ENCODE measurements at places on chromosomes 3 and 15.

GRCh38 chr3:99967796-99968195 is 146.5 kb downstream of the FILIP1L start:
- DNase-seq, result peak; percentile 53

- peak; percentile 52 for DNase-seq
Measured at GRCh38 chr15:98906712-98907083, 100.9 kb downstream of the PGPEP1L start.

- peak; percentile 83 for DNase-seq
Measured at GRCh38 chr3:127735767-127736693, 63.3 kb downstream of the ABTB1 start.

DNA sequence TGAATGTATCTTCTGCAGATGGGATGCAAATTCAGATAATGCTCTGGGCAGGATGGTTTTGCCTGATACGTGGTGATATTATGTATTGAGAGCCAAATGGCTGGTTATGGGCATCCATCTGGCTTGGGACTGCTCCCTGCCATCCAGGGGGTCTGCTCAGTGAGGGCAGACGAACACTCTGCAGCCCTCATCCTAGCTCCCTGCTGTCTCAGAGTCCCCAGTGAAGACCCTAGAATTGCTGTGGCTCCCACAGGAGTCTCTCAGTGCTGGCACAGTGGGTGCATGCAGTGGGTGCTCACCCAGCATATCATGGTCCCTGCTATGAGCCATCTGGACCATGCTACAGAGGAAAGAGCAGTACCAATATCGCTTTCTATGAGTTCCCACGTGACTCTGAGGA is 10.3 kb downstream of the CX3CR1 start:
- DNase-seq, result no peak

GRCh38 chr3:105767776-105768175 is 101.0 kb downstream of the CBLB start:
- DNase-seq, result no peak

- DNase-seq, result no peak
Measured at GRCh38 chr3:195208183-195208582, 62.8 kb downstream of the XXYLT1 start.

DNA sequence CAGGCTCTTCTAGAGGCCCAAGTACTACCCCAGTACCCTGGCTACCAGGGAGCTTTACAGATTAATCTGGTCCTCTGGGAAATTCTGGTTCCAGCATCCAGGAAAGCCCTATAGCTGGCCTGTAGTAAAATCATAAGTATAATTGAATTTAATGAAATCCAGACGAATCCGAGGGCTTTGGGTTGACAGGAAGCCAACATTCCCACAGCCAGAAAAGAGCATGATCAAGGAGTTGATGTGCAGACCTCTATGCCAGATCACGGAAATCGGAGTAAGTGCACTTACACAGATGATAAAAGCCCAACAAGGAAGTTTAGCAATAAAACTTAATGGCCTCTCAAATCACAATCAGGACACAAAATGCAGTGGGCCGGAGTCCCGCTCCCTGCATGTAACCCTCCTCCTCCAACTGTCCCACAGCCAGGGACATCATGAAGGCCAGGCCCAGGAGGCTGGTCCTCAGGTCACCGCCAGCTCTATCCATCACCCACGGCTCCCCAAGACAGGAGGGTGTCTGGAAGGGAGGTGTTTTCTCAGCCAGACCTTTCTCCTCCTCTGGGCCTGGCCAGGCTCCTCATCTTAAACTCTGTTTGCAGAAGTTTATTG is 62.8 kb upstream of the SEC22A start:
- peak; percentile 13 for DNase-seq

- DNase-seq, result no peak
Measured at GRCh38 chr15:59326856-59327255, 45.8 kb downstream of the MYO1E start.

DNA sequence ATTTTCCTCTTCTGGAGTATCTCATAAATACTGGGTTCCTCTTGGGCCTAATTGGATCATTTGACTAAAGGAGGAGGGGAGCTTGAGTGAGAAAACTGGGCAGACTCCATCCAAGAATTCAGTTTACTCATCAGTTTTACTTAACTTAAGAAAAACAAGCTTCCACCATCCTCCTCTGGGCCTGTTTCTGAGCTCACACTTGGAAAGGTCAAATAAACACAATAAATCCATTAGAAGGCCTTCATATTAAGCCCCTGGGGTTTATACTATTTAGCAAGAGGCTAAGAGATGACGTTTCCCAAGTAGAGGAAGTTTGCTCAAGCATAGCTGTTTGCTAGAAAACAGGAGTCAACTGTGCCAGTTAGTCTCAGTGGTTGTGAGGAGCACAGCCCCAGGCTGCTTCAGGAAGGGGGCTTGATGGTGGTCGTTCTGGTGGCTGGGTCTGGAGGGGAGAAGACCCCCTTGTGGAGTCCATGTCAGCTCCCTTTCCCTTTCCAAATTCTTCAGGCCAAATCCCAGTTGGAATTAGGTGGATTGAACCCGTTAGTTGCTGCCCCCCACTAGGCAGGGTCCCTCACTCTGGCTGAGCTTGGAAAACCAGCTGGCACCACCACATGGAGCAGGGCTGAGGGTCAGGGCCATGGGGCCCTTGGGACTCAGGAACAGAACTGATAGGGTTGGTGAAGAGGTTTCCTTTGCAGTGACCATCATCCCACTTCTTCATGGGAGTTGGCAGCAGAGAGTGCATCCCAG is 64.8 kb downstream of the SPSB4 start:
- no peak for DNase-seq

DNA sequence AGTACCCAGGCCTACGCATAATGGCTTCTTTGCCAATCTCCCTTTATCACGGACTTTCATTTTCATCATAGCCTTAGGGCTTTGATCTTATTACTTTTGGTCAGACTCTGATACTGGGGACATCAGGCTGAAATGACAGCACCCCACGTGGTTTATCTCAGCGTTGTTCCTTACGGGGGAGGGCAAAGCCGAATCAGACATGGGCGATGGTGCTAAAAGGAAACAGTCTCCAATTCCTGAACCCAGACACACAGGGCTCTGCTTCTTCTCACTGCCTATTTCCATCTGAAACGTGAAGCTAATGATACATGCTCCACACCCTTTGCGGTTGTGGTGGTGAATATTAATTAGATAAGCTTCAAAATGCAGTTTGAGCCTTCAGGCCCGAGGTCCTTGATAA is 59.4 kb upstream of the CD47 start:
- no peak for DNase-seq

GRCh38 chr3:120357807-120358206 is 8.7 kb upstream of the LRRC58 start:
- no peak for DNase-seq

GRCh38 chr15:59991834-59992233 is 12.3 kb upstream of the FOXB1 start:
- no peak for DNase-seq

- peak; percentile 90 for DNase-seq
Measured at GRCh38 chr3:120473896-120474675, 23.3 kb upstream of the FSTL1 start.

GRCh38 chr3:57855943-57856342 is 99.8 kb downstream of the SLMAP start:
- DNase-seq, result peak; percentile 6

DNA sequence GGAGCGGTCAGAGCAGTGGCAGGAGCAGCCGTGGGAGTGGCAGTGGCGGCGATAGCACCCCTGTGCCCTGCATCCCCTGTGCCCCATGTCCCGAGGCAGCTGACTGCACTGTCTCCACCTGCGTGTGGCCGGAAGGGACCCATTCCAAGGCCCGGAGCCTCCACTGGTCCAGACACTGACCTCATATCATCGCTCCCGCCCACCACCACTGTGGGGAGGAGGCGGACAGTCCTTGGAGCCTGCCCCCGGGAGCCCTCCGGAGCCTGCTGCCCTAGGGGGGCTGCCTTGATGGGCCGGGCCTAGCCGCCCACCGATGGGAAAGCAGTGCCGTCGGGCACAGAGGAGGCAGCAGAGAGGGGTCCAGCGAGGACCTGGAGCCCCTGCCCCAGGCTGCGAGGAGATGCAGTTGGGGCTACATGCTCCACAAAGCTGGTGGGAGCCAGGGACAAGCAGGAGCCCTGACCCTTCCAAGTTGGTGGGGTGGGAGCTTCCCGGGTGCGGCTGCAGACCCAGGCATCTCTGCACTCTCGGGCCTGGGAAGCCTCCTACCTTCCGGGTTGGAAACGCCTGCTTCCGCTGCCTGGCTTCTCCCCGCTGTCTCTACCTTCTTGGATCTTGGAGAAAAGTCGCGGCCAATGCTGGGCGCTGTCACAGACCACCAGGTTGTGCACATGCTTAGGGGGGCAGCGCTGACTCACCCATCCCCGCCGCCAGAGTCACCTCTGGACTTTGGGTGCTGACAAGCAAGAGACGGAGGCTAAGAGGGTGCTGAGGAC is 283.2 kb upstream of the ROBO1 start:
- DNase-seq, result no peak

- peak; percentile 34 for DNase-seq
Measured at GRCh38 chr3:103218793-103219192, 784.0 kb downstream of the ZPLD1 start.

DNA sequence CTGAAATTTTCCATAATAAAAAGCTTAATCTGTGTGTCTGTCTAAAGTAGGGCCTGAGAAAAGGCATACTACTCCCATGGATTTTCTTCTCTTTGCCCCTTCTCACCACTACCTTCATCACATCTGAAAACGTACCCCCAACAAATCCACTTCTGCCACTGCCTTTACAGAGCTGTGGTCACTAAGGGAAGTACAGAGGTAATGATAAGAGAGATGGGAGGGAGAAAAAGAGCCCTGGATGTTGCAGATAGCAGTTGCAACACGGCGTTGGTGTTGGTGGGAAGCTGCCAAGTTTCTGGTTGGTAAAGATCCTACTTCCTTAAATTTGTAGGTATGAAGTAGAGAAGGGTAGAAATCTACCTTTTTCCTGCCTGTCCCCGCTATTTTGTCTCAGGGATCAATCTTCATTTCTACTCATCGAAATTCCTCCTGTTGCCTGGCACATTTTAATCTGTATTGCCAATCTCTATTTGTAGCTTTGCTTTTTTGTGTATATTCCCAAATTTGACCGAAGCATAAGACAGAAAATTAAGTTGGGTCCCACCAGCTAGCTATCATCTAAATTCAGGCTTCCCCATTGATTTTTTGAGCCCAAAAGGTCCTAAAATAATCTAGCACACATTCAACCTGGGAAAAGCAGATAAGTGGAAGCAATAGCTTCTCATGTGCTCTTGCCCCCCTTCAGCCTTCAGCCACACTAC is 102.9 kb downstream of the TFDP2 start:
- no peak for DNase-seq

DNA sequence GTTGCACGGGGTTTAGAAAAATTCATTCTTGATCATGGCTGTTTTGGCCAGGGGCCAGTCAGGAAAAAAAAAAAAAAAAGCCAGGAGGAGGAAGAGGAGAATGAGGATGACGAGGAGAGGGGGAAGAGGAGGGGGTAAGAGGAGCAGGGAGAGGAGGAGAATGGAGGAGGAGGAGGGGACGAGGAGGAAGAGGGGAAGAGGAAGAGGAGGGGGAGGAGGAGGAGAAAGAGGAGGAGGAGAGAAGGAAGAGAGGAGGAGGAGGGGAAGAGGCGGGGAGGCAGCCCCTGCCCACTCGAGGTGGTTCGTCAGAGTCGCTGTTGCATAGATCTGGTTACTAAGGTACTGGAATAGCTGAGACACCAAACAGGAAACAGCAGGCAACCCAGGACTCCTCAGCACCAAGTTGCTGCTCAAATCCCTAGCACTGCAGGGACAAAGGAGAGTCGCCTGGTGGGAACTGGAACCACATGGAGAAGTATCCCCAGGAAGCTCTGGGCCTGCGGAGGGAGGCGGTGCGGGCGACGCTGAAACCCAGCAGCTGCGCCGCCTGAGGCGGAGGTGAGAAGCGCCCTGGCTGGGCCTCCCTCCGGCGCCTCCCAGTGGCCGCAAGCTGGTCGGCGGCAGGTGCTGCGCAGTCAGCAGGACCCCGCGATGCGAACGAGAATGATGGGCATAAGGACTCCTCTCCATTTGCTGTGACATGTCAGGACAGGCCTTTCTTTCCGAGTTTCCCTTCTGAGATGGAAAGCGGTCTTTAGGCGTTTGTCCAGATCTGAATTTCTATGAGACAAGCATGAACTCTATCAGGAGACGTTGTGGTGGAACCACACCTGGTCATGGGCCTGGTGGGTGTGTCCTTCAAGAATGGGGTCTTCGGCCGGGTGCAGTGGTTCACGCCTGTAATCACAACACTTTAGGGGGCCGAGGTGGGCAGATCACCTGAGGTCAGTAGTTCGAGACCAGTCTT is 17.5 kb downstream of the FAM240A start:
- DNase-seq, result peak; percentile 82

DNA sequence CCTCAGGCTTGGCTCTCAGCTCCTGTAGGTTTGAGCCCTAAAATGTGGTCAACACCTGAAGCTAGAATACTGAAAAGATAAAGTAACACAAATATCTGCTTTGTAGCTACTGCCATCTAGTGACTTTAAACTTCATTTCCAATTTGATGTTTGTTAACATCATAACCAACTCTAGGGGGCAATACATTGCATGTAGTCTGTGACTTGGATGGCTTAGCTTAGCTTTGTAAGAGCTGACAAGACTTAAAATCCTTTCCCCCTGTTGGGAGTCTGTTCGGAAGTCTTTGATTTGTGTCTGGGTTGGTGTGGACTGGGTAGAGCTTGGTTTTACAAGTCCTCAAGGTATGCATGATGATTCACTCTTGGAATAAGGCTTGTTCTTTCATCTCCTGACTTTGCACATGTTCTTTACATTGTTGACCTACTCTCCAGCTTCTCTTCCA is 51.7 kb downstream of the SCN11A start:
- peak; percentile 64 for DNase-seq

GRCh38 chr15:78092261-78093041 is at the start of gene SH2D7:
SH2D7 (plus strand) TSS chr15:78092561; CDS start chr15:78092585, 24 bp downstream.
- no peak for DNase-seq

- peak; percentile 71 for DNase-seq
Measured at GRCh38 chr3:154779571-154779970, 300.5 kb upstream of the MME start.

DNA sequence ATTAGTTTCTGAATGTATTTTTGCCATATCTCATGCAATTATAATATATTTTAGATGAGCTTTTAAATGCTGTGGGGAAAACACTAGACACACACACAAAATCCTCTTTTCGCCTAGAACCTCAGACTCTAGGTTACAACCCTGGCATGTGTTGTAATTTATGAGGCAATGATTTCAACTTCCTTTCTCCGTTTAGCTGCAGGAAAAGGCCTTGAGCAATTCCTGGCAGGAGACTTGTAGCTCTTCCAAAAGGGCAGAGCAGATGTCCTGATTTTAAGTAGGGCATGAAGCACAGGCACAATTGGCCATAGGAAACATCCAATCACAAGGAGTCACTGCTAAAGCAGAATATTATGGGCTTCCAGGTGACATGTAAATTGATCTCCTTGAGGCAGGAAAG is 82.0 kb downstream of the GPR156 start:
- DNase-seq, result peak; percentile 32

Data from fibroblast of skin of back (primary cell).